NCI-H345 (cell line): ENCODE measurements at places on chromosomes 1 and 21.

- peak; percentile 54 for DNase-seq
These were observed 19.7 kb upstream of the ALDH9A1 start for GRCh38 chr1:165717918-165718515.

GRCh38 chr1:2341706-2342383, 49.5 kb downstream of the MORN1 start:
- no peak for DNase-seq

- DNase-seq = no peak
These were observed 7.0 kb upstream of the CELSR2 start for GRCh38 chr1:109242387-109242786.

GRCh38 chr1:206694171-206695124, 9.7 kb downstream of the MAPKAPK2 start:
- DNase-seq = no peak

- DNase-seq = no peak
These were observed 18.6 kb downstream of the A3GALT2 start for GRCh38 chr1:33302325-33302724.

- DNase-seq = no peak
These were observed 148.2 kb downstream of the RWDD3 start for GRCh38 chr1:95382000-95382786.

- DNase-seq = peak; percentile 26
These were observed 82.4 kb downstream of the COL11A1 start for GRCh38 chr1:103025858-103026409.

DNA sequence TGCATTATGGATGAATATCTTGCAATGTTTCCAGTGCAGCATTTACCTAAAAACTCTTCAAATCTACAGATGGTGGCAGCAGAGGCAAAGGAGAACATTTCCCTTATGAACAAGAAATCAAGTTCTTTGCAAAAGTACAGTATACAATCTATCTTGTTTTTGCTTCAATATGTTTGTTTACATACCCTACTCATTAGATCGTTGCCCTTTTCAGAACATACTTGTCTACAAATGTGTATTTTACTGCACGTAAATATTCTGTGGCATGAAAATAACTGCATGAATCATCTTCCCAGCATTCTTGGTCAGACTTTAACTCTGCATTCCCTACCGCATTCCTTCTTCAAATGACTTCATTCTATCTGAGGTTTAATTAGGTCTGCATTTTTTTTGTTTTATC, 212.7 kb downstream of the ZP4 start:
- peak; percentile 5 for DNase-seq

DNA sequence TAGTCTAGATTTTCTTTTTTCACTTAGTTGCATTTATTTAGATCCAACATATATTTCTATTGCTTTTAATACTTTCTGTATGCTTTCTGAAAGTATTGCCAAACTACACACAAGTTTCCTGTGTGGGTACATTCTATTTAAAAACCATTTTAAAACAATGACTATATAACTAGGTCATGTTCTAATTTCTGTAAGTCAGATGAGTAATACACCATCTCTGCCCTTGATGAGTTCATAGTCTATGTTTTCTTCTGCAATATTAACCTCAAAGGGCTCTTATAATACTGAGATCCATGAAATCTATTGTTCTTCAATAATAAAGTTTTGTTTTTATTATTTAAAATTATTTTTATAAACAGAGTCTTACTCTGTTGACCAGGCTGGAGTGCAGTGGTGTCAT, 68.3 kb downstream of the RNASEL start:
- DNase-seq = no peak

- DNase-seq = no peak
These were observed 11.1 kb downstream of the MTHFR start for GRCh38 chr1:11794446-11795237.

DNA sequence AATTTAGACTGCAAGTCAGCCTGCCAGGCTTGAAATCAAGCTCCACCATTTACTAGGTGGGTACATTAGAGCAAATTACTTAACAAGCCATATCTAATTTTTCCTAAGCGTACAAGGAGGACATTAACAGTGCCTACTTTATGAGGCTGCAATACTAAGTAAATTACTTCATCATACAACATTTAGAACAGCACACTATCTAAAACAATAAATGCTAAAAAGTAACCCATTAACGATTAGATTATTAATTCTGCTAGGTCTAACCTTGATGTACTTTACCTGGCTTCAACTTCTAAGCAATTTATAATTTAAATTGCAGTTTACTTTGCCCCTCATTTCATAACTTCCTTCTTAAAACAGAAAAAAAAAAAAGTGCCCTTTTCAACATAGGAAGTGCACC, 1155.6 kb upstream of the NCAM2 start:
- DNase-seq = no peak

DNA sequence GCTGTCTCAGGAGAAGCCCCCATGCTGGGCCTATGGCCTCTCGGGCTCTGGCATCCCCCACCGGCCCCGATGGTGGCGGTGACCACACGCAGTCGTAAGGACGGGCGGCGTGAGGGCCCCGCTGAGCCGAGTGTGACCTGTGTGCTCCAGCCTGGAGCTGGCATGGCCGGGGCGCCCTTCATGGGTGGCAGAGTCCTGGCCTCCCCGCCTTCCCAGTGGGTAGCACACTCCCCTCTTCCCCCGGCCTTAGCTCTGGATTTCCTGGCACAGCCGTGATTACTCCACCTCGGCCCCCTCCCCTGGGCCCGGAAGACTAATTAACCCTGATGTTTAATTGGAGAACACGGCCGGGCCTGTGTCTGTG, 44.6 kb downstream of the SLX9 start:
- no peak for DNase-seq

GRCh38 chr1:226653311-226653921, 85.7 kb downstream of the ITPKB start:
- no peak for DNase-seq

DNA sequence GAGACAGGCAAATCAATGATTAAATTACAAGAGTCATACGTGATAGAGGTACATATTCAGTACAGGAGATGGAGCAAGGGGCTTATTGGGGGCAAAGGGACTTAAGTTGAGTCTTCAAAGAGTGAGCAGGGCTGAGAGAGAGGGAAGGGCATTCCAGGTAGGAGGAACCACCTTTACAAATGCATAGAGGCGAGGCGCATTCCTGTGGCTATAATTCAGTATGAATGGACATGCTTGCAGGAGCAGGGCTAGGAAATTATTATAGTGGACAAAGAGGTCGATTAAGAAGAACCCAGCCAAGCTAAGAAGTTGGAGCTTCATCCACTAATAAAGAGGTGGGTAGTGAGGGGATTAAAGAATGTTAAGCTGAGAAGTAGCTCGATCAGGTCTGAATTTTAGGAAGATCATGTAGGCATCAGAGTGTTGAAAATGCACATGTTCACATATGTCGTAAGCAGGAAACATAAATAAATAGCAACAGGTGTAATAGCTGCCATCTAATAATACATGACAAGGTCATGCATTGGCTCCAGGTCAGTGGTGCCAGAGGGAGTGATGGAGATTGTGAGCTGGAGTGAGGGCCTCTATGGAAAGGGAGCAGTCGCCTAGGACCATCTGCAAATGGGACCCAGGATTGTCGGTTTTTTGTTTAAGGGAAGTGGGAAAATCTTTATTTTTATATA, 12.0 kb upstream of the HNRNPU start:
- no peak for DNase-seq

DNA sequence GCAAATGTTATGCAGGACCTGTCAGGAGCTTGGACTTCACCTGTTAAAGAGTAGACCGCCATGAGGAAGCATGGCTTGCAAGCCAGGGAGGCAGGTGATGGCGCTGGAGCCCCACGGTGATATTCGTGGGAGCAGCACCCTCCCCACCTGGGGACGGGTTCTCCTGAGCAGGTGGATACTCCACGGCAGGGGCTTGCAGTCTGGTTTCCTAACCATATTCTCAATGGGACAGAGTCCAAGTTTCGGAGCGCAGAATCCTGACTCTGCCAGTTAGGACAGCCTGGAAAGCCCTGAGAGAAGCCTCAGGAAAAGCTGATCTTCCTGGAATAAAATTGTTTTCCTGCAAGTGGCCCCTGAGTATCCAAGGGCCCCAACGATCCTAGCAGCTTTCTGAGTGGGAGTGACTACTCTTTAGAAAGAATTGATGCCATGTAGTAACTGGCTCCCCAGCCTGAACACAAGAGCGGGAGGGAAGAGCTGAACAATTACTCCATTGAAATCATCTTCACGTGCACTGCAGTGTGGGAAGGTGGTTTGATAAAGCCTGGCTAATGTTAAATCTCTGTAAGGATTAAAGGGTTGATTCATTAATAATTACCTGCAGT, 146.3 kb upstream of the RAB4A start:
- DNase-seq = no peak

GRCh38 chr1:30688920-30689794, 34.2 kb downstream of the MATN1 start:
- DNase-seq = no peak

GRCh38 chr1:237851210-237851845, 39.4 kb downstream of the ZP4 start:
- DNase-seq = peak; percentile 8

DNA sequence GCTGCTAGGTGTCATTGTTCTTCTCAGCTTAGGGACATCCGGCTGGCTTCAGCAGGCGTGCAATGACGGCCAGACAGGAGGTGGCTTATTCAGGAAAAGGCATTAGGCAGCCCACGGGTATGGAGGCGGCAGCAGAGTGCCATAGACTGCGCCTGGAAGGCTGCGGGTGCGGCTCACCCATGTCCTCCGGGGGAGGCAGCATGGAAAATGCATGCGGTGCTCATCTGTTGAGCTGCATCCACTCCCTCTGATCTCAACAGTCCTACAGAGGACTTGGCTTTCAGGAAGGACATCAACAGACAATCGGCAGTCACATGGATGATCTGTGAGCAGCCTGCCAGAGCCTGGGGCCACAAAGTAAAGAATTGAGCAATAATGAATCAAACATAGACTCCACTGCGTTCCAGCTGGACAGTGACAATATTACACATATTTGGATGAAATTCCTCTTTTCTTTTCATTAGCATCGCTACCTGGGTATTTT, 42.9 kb downstream of the UMODL1 start:
- no peak for DNase-seq
